Stimulated activated CD4-positive, alpha-beta T cell treated with anti-CD3 and anti-CD28 coated beads, Interleukin-1b, Interleukin-23, amount 100 ng/mL, for 1 hour (primary cell): ENCODE measurements at places on chromosomes 1 and 21.

GRCh38 chr1:236851871-236852270 is 56.8 kb downstream of the MTR start:
- DNase-seq: no peak

GRCh38 chr1:42047508-42047880 is 105.7 kb upstream of the GUCA2B start:
- DNase-seq: no peak

- no peak for DNase-seq
Measured at GRCh38 chr1:87084244-87084836, 169.9 kb downstream of the HS2ST1 start.

- DNase-seq: no peak
Measured at GRCh38 chr1:116228511-116228910, 117.3 kb downstream of the MAB21L3 start.

DNA sequence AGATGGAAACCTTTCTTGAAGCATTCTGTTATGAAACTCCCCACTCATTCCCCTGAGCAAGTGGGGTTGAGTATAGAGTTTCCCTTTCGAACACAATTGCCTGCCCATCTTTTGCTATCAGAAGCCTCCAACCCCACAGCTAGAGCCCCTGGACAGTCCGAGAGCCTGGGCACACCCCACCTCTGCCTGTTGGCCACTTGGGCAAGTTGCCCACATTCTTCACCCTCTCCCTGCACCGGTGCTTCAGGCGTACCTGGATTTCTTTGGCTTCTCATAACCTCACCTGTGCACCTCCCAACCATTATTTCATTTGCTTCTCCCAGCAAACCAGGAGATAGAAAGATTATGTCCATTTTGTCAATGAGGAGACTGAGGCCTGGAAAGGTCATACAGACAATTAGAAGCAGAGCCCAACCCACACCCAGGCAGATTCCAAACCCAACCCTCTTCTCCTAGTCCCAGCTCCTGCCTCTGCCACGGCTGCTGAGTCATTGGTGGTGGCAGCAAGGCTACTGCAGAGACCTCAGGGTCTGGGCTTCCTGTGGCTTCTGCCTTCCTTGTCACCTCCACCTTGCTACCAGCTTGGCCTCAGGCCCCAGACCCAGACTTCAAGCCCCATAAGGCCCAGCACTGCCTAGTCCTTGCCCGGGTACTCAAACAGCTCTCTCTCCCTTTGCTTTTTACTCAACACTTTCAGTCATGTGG is 118.7 kb upstream of the ZBTB40 start:
- no peak for DNase-seq
